ENCODE measurements at places on chromosomes 11 and 22. TPM values are rescaled to one million over a fixed set of nuclear protein-coding genes. Genes with fewer than 3 reads are reported as not detected.

Gene OR4D5
- not detected for total RNA-seq

Gene SMC1B
- not detected for total RNA-seq

Gene MOV10L1
- total RNA-seq: 3.0 TPM

Gene CCDC157
- total RNA-seq: 2.2 TPM

Measured in epithelial cell of alveolus of lung (primary cell).